ENCODE measurements at places on chromosomes 3 and 15.
A peak's percentile ranks its signal among the peaks of the same experiment; 100 is the strongest.

DNA sequence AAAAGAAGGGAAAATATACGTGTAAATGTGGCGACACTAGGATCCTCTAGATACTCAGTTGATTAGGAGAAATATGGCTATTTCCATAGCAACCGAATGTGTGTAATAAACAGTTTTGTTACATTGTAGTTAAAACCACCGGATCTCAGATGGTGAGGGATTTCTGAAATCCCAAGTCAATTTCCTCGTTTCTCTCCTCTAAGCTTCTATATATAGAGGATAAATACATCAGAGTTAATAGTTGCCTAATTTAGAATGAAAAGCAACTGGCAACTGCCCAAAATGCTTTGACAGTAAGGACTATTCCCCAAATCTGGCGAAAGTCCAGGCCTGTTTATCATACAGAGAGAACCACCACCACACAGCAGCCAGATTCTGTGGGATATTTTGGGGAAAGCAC is 112.6 kb downstream of the GABRB3 start:
- no peak for DNase-seq

DNA sequence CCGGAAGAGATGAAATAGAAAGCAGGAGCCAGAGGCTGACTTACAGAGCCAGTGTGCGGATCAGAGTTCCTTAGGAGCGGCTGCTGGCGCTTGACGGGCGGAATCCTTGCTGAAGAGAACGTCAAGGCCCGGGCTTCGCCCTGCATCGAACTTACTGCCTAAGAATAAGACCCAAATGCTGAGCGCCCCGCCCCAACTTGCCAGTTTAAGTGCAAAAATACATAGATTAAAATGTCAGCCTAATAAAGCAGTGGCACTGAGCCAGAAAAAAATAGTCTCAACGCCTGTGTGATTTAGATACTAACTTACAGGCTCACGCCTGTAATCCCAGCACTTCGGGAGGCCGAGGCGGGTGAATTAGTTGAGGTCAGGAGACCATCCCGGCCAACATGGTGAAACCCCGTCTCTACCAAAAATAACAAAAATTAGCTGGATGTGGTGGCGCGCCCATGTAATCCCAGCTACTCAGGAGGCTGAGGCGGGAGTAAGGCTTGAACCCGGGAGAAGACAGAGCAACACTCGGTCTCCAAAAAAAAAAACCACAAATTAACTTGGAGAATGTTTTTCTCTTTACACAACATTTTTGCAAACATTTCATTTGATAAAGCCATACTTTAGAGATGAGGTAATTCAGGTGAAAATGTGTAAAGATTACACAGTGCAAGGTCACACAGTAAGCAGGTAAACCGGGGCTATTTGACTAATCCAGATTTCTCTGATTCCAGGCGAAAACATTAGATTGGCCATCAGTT is 1.2 kb upstream of the UBP1 start:
- DNase-seq, result peak; percentile 90

GRCh38 chr3:106103383-106103782 is 234.6 kb upstream of the CBLB start:
- no peak for DNase-seq

GRCh38 chr15:98699591-98700424 is 51.5 kb downstream of the IGF1R start:
- DNase-seq, result no peak

- no peak for DNase-seq
Measured at GRCh38 chr15:82572311-82572710, 32.1 kb upstream of the RPS17 start.

- no peak for DNase-seq
Measured at GRCh38 chr3:16807391-16807790, 77.4 kb upstream of the PLCL2 start.

DNA sequence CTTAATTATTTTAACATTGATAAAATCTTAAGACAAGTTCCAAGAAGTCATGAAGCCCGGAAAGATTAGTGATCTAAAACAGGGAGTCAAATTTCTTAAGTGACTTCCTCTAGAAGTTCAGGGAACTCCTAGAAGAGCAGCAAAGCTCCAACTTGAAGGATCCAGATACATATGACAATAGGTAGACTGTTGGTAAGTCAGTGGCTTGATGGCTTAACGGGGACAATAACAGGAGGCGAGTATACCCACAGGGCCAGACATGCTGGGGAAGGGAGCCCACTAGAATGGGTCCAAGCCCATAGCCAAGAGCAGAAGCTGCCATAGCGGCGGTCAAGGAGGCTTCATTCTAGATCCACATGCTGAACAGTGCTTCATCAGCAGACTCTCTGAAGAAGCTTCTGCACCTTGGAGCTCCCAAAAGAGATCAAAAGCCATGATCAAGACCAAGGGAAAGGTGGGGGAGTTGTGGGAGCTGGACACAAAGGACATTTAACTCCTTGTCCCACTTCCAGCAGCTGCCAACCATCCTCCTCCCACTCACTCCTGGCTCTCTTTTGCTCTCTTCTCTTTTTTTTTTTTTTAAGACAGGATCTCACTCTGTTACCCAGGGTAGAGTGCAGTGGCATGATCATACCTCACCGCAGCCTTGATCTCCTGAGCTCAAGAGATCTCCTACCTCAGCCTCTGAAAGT is 10.2 kb upstream of the CA12 start:
- no peak for DNase-seq

- DNase-seq, result peak; percentile 53
Measured at GRCh38 chr15:42087460-42087859, 6.9 kb downstream of the PLA2G4D start.

DNA sequence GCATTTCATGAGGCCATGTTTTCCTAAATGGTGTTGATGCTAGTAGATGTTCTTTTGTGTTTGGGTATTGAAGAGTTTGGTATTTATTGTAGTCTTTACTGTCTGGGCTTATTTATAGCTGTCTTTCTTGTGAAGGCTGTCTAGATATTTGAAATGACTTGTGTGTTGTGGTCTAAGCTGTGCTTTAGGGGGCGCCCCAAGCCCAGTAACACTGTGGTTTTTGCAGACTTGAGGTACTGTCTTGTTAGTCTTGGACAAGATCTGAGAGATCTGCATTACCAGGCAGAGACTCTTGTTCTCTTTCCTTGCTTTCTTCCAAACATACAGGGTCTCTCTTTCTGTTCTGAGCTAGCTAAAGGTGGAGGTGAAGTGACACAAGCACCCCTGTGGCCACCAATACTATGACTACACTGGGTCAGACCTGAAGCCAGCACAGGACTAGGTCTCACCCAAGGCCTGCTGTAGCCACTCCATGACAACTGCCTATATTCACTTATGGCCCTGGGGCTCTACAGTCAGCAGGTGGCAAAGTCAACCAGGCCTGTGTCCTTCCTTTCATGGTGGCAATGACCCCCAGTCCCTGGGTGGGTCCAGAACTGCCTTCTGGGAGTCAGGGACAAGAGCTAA is 152.1 kb upstream of the TBC1D5 start:
- DNase-seq, result no peak

DNA sequence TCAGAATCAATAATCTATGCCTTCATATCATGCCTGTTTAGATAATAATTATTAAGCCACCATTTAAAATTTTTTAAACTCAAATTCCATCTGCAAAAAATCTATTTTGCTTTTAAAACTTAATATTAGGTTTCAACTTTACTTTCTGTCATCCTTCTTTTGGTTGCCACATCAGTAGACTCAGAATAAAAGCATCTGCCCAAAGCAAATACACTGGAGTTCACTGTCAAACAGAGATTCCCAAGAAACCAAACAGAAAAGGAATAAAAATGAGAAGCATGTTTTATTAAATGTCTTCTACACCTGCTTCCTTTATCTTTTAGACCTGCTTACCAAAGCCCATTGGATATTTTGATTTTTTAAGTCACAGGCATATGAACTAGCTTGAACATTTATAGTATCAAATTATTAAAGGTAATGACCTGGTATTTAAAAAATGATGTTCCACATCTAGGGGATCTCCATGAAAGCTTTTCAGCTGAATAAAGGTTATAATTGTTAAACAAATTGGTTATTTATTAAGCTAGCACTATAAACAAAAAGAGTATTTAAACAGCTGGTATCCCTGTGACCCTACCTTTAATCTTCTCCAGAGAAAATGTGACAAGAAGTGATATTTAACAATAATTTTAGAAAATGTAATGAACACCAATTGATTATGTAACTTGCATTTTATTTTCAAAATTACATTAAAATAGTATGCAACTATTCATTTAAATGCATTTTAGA is 62.5 kb downstream of the ALCAM start:
- DNase-seq, result no peak

DNA sequence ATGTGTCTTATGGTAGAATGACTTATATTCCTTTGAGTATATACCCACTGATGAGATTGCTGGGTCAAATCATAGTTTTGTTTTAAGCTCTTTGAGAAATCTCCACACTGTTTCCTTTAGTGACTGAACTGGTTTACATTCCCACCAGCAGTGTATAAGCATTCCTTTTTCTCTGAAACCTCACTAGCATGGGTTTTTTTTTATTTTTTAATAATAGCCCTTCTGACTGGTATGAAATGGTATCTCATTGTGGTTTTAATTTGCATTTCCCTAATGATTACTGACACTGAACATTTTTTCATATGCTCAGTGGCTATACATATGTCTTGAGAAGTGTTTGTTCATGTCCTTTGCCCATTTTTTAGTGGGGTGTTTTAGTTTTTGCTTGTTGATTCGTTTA is 494.3 kb downstream of the SQOR start:
- no peak for DNase-seq

DNA sequence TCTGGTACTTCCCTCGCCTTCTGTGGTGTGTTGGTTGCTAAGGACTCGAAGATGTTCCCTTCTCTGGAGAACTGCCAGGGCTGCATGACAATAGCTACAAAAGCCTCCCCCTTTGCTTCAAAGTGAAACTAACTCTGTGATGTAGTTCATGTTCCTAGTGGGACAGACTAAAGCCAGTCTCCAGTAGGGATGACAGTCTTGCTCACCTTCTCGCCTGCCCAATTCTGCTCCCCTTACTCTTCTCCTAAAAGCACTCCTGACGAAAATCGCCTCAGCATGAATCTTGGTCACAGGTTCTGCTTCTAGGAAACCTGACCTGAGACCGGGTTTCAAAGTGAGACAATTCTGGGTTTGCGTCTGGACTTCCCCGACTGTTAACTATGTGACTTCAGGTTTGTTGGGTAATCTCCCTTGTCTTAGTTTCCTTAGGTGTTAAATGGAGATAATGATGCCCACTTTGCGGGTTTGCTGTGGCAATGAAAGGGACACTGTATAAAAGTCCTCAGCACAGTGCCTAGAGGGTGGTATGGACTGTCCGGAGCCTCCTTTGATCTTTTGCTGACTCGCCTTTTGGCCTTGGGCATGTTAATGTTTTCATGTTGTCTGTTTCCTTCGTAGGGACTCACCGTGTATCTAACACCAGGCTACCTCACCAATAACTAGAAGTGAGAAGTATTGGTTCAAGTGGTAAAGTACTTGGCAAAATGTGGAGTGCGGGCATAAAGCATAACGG is 24.9 kb upstream of the THRB start:
- DNase-seq, result no peak

DNA sequence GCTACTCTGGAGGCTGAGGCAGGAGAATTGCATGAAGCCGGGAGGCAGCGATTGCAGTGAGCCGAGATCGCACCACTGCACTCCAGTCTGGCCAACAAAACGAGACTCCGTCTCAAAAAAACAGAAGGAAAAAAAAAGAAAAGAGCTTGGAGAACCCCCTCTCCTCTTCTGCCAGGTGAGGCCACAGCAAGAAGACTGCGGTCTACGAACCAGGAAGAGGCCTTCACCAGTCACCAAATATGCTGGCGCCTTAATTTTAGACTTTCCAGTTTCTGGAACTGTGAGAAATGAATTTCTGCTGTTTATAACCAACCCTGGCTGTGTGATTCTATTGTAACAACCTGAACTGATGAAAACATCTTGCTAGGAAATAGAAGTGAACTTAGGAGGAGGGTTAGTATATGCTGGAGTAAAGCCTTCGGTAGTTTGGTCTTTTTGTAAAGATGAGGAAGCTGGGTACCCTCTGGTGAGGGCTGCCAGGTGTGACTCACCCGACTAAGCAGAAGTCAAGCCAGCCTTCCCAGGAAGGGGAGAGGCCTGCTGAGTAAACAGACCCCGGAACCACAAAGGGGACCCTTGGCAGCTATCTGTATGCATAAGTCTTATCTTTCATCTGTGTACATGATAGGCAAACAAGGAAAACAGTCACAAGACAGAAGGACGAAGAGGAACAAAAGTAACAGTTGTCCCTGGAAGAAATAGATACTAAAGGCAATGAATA is 78.7 kb downstream of the KLF13 start:
- DNase-seq, result no peak

DNA sequence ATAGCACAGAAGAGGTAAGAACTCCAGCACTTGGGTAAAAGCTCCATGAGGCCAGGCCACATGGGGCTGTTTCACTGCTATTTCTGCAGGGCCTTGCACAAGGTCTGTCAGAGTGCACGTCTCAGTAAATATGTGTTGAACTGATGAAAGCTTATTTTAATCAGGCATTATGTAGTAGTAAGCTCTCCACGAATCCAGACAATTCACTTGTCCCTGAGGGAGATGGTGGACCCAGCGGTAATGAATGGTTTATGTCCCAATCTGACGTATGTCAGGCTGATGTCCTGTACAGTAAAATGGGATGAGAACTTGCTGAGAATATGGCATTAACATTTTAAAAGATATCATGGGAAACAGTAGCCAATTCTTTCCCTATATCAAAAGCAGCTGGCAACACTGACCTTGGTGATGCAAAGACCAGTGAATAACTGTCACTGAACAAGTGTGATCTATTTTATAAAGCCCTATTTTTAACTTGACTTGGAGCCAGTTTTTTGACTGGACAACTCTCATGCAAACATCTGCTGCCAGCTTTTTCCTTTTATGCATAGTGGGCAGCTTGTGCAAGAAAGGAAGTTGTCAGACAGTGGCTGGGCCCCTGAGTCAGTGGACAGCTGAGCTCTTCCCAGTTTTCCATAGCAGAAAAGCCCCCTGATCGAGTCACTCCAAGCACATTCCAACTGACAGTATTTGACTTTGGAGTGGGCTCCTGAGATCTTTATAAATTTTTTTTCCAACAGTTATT is 519.8 kb upstream of the MDFIC2 start:
- peak; percentile 81 for DNase-seq

- DNase-seq, result peak; percentile 77
Measured at GRCh38 chr3:14484741-14485140, 55.4 kb downstream of the GRIP2 start.

DNA sequence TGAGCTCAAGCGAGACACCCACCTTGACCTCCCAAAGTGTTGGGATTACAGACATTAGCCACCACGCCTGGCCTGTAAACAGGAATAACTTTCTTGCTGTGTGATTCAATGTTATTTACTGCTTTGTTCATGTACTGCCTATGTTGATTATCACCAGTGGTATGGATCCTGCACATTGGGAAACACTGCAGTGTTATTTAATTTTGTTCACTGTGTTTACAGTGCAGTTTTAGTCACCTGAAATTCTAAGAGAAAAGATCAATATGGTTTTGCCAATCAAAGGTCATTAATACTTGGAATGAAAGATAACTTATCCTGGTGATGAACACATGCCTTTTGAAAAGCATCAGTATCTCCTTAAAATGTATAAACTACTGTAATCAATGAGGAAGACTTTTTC is 8.6 kb upstream of the GABPB1 start:
- no peak for DNase-seq

All from posterior vena cava (tissue), 2 donors.